BE2C (cell line): ENCODE measurements at places on chromosomes 16 and 17.

- DNase-seq, result peak; percentile 61
Measured at GRCh38 chr17:43540821-43541674, 5.1 kb downstream of the ETV4 start.

GRCh38 chr17:81295676-81296381, 722 bp upstream of the SLC38A10 start:
- DNase-seq, result no peak

DNA sequence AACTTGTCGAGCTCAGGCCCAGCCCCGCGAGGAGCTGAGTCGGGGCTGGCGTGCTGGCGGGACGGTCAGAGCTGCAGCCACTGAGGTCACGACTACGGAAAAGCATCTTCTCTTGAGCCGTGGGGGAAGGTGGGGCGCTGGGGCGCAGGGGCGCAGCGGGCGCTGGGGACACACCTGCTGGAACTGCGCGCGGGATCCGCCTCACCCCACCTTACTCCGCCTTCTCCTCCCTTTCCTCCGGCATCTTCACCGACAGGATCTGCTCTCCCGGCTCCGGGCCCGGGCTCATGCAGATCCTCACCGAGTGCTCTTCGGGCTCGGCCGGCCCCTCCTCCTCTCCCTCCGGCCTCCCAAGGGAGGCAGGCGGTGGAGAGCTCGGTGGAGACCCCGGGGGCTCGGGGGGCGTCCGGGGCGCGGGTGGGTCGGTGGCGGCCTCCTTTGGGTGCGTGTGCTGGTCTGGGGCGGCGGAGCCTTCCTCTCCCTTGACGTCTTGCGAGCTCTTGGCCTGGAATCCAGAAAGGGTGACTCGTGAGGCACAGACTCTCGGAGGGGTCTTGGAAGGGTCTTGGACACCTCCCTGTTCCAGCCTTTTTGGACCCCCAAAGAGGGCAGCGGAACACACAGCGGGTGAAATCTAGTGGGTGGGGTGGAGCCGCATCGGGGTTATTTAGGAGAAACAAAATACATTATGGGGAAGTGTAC, 81.8 kb upstream of the KIFC3 start:
- no peak for DNase-seq

GRCh38 chr17:27315322-27315721, 21.4 kb downstream of the WSB1 start:
- peak; percentile 56 for DNase-seq

- DNase-seq, result no peak
Measured at GRCh38 chr16:50121721-50122445, 31.2 kb upstream of the TENT4B start.

GRCh38 chr16:71780521-71781089, 28.0 kb downstream of the AP1G1 start:
- DNase-seq, result no peak

GRCh38 chr17:5110816-5111215, 862 bp downstream of the ZNF232 start:
- DNase-seq, result no peak
